ENCODE measurements at places on chromosomes 5 and 9. TPM values are rescaled to one million over a fixed set of nuclear protein-coding genes. Genes with fewer than 3 reads are reported as not detected.

DNA sequence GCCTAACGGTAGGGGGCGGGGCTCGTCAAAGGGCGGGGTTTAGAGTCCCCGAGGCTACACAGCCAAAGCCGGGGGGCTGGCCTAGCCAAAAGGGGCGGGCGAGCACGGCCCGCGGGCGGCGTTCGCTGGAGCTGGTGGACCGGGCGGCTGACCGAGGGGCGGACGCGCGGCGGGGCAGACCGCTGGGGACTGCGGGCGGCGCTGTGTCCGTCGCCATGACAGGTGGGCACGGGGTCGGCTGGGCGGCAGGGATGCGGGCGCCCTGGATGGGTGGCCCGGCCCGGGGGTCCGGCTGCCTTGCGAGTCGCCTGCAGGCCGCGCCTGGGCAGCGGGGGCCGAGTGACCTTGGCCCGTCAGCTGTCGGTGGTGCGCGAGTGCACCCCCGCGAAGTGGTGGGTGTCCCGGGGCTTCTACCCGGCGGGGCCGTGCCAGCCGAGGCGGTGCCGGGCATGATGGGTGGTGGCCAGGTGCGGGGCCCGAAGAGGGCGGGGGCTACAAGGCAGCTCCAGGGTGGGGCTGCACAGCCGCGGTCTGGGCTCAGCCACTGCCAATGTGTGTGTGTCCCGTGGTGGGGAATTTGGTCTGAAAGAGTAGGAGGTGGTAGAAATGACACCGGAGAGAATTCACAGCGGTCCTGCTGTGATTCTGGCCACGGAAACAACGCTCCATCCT, at the start of gene CARD19:
CARD19 (plus strand) TSS at position 87 of the 672 bp plus-strand sequence; CDS start at position 216, 129 bp downstream.
- peak; percentile 24 for DNase-seq

The CD14 gene
- total RNA-seq, result 148 TPM

GRCh38 chr5:72746736-72747135, 69.7 kb upstream of the TNPO1 start:
- DNase-seq, result no peak

DNA sequence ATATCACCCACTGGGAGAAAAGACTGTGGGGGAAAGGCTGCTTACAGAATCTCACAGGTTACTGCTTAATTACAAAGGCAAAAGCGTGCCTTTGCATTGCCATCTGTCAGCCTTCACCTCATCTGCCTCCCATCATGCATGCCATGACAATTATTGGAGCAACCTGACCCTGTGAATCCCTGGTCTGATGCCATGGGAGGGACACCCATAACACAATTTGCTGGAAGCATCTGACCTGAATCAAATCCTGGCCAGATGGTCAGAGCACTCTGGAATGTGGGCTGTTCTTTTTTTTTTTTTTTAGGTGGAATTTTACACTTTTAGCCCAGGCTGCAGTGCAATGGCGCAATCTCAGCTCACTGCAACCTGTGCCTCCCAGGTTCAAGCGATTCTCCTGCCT, 11.6 kb upstream of the RETREG1 start:
- no peak for DNase-seq

DNA sequence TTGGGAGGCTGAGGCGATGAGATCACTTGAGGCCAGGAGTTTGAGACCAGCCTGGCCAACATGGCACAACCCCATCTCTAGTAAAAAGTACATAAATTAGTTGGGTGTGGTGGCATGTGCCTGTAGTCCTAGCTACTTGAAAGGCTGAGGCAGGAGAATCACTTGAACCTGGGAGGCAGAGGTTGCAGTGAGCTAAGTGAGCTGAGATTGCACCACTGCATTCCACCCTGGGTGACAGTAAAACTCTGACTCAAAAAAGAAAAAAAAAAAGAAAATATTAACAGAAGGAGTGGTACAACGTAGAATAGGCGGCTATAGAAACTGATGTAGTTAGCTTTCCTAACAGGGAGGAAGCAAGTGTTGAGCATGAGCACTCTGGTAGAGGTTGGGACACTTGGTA, 59.9 kb downstream of the PBX3 start:
- DNase-seq, result no peak

GRCh38 chr9:10032166-10032565, 580.6 kb downstream of the PTPRD start:
- DNase-seq, result no peak

- DNase-seq, result no peak
These were observed 89.8 kb upstream of the ELL2 start for GRCh38 chr5:96051401-96051830.
